CD4-positive, alpha-beta memory T cell (primary cell): ENCODE measurements at places on chromosomes 6 and 20.

DNA sequence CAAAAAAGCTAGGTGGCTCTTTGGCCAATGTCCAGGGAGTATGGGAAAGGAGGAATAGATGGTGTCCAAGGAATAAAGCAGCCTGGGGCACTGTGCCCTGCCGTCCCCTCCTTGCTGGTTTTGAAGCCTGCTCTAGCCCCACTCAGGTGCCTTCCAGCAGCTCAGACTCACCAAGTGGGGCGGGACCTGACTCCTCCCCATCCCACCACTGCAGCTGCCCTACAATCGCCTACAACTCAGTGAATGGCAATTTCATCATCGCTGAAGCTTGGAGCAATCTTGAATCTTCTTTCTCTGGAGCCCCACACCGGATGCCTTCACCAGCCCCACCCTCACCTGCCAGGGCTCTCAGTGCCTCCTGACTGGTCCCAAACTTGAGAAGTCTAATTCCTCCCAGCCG, 56.4 kb upstream of the NXT1 start:
- H3K36me3 ChIP-seq, result no peaks in the 10 kb centered on the region
- no peaks in the 10 kb centered on the region for H3K27me3 ChIP-seq
- H3K27ac ChIP-seq, result no peak overlapping the region
- no peak overlapping the region for H3K4me3 ChIP-seq
- H3K4me1 ChIP-seq, result no peaks in the 10 kb centered on the region

DNA sequence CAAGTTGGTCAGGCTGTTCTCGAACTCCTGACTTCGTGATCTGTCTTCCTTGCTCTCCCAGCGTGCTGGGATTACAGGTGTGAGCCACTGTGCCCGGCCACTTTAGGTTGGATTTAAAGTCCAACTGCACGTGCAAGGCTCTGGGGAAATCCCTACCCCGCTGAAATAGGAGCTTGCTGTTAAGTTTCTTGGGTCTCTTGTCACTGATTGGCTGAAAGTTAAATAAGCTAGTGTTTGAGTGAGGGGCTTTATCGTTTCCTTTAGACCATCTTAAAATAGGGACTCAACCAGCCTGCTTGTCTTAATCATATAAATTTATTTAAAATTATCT, 11.1 kb upstream of the SERINC1 start:
- no peak for DNase-seq
- no peak overlapping the region for H3K27ac ChIP-seq
- no peaks in the 10 kb centered on the region for H3K36me3 ChIP-seq
- no peaks in the 10 kb centered on the region for H3K4me1 ChIP-seq
- no peaks in the 10 kb centered on the region for H3K27me3 ChIP-seq

- no peak overlapping the region for H3K4me3 ChIP-seq
- H3K27me3 ChIP-seq, result no peaks in the 10 kb centered on the region
- no peaks in the 10 kb centered on the region for H3K4me1 ChIP-seq
Observed at GRCh38 chr6:20936949-20937348, 402.7 kb downstream of the CDKAL1 start.

GRCh38 chr6:51480040-51480439, 607.4 kb downstream of the PKHD1 start:
- no peak overlapping the region for H3K4me3 ChIP-seq
- H3K27me3 ChIP-seq, result no peaks in the 10 kb centered on the region
- no peaks in the 10 kb centered on the region for H3K4me1 ChIP-seq
- no peak overlapping the region for H3K27ac ChIP-seq

GRCh38 chr6:43738267-43738676, 31.7 kb upstream of the VEGFA start:
- H3K36me3 ChIP-seq, result no peaks in the 10 kb centered on the region
- H3K27ac ChIP-seq, result no peak overlapping the region
- no peak for DNase-seq

DNA sequence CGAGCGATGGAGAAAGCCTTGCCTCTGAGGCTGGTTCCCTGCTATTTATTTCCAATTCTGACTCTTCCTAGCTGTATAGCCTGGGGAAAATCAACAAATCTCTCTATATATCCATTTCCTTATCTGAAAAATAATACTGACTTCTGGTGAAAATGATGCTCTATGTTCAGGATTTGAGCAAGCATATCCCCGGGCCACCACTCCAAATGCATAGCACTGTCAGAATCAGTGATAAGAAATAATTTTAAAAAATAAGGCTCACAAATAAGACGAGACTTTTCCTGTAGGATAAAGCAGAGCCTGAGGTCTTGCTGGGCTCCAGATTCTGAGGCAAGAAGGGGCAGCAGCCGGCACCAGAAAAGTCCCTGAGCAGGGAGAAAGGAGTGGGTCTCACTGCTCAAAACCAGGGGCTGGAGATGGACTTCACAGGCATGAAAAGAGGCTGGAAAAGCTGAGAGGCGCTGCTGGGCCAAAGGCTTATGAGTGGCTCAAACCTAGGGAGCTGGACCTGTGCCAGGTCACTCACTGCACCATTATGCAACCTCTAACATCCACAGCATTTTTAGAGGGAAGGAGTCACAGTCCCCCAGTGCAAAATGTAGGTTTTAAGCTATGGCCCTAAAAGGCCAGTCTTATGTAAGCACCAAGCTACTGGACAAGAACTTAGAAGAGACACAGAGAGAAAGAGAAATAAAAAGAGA, 48.1 kb upstream of the SLC17A4 start:
- H3K27ac ChIP-seq, result no peak overlapping the region
- no peak overlapping the region for H3K4me3 ChIP-seq
- no peaks in the 10 kb centered on the region for H3K36me3 ChIP-seq
- no peak for DNase-seq
